ENCODE measurements at places on chromosomes 4 and X. TPM values are rescaled to one million over a fixed set of nuclear protein-coding genes. Genes with fewer than 3 reads are reported as not detected.

DNA sequence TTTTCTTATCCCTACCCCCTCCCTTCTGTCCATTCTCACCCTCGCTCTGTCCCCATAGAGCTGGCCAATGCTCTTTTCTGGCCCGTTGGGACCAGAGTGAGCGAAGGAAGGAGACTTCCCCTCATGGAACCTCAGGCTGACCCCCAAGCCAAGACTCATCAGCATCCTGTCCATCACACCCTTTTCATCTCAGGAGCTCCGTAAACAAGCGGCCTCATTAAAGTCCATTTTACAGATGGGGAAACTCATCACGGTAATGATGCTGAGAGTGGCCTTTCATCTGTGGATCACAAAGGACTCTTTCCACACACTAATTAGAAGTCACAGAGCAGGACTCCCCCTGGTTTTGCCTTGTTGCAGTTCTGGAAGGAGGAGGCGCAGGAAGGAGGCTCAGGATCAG is 67.4 kb upstream of the SLC34A2 start:
- H3K4me1 ChIP-seq: no peaks in the 10 kb centered on the region
- no peak overlapping the region for H3K4me3 ChIP-seq
- no peak overlapping the region for H3K27ac ChIP-seq
- no peaks in the 10 kb centered on the region for H3K36me3 ChIP-seq

GRCh38 chr4:170529748-170530722 is 440.3 kb upstream of the AADAT start:
- H3K4me3 ChIP-seq: no peak overlapping the region
- no peaks in the 10 kb centered on the region for H3K4me1 ChIP-seq
- DNase-seq: no peak
- H3K27me3 ChIP-seq: no peaks in the 10 kb centered on the region
- no peak overlapping the region for H3K27ac ChIP-seq

- H3K4me1 ChIP-seq: no peaks in the 10 kb centered on the region
- no peak overlapping the region for H3K4me3 ChIP-seq
- no peaks in the 10 kb centered on the region for H3K36me3 ChIP-seq
- no peaks in the 10 kb centered on the region for H3K27me3 ChIP-seq
- DNase-seq: no peak
Measured at GRCh38 chr4:61853041-61853440, 652.9 kb downstream of the ADGRL3 start.

DNA sequence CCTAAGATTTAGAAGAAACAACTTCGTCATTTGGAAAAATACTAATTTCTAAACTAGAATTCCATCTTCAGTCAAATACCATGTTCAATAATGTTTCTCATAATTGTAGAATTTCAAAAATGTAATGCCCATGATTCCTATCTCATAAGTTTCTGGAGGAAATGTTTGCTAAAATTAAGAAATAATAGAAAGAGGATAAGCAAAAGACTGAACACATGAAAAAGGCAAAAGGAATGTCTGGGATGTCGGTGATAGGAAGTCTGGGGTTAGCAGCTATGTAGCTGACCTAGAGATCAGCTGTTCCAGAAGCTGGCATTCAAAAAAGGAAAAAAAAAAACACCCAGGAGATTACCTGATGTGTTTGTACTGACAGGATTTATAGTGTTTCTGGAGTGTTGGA is 18.9 kb upstream of the PCDH10 start:
- H3K27me3 ChIP-seq: no peaks in the 10 kb centered on the region
- H3K4me3 ChIP-seq: no peak overlapping the region
- H3K27ac ChIP-seq: no peak overlapping the region
- no peak for DNase-seq
- H3K36me3 ChIP-seq: no peaks in the 10 kb centered on the region

DNA sequence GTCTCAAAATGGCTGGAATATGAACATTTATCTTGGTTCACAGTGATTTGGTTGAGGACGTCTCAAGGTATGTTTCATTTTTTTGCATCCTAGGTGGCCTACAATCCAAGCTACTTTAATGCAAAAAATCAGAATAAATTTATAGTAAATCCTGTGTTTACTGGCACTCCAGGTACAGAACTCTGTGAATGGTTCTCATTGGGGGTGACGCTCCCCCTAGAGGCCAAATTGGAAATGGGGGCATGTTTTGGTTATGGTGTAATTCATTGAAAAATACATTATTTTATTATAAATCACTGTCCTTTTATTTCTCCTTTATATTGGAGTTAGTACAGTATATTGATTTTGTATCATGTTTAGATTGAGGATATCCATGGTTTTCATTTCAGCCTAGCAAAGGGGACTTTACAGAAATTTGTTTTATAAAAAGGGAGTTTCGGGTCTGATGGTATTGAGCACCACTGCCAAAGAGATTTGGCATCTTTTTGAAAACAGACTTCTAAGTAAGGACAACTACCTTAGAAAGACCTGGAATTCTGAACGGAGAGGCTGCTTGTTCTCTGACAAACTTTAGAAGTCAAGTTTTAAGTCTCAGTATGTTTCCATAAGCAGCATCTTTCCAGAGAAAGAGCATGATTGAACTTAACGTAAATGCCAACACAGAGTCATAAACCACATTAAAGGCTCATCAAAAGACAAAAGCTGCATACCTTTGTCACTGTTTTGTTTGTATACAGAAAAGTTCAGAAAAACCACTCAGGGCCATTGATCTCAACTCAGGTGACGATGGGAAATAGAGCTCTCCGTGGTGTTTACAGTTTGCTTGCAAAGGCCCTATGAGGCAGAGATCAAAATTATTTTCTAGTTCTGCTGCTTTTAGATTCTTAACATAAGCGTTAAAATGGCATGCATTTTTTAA is 19.4 kb downstream of the MTM1 start:
- H3K4me1 ChIP-seq: no peaks in the 10 kb centered on the region
- no peak overlapping the region for H3K4me3 ChIP-seq
- no peaks in the 10 kb centered on the region for H3K27me3 ChIP-seq
- no peak overlapping the region for H3K27ac ChIP-seq

DNA sequence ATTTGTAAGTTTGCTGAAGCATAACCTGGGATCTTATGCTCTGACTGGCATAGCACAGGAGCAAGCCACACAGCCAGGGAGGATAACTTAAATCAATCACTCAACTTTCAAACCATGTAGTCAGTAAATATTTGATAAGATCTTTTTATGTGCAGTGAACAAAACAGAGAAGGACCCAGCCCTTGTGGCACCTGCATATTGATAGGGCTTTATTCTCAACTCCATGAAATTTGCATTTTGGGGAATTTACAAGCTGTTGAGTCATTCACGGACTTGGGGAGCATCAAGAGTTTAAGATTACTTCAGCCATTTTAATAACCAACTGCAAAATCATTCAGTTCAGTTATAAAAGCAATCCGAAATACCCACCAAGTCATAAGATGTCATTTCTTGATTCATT is 122.6 kb downstream of the COMMD8 start:
- no peaks in the 10 kb centered on the region for H3K4me1 ChIP-seq
- H3K4me3 ChIP-seq: no peak overlapping the region
- H3K36me3 ChIP-seq: no peaks in the 10 kb centered on the region
- no peak overlapping the region for H3K27ac ChIP-seq

DNA sequence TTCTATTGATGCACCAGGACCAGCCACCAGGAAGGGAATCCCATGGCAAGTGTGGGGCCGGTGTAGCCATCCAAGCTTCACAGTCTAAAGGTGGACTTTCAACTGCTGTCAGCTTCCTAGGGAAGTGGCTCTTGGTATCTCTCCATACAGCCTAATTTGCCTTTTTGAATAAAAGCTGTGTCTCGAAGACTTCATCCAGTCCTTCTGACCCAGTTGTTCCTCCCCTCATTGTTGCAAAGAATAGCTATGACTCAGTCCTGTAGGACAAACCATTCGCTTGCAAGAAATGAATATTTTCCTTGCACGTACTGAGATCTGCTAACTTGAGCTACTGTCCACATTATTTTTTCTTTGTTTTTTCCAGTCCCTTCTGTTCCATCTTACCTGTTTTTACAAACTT is 145.1 kb upstream of the CTSO start:
- no peak for DNase-seq
- H3K4me1 ChIP-seq: no peaks in the 10 kb centered on the region
- no peaks in the 10 kb centered on the region for H3K36me3 ChIP-seq
- H3K27ac ChIP-seq: no peak overlapping the region
- H3K27me3 ChIP-seq: no peaks in the 10 kb centered on the region

GRCh38 chr4:83961575-83961974 is 425.7 kb downstream of the GPAT3 start:
- H3K4me1 ChIP-seq: no peaks in the 10 kb centered on the region
- no peak for DNase-seq
- no peaks in the 10 kb centered on the region for H3K36me3 ChIP-seq
- H3K4me3 ChIP-seq: no peak overlapping the region
- no peak overlapping the region for H3K27ac ChIP-seq
- no peaks in the 10 kb centered on the region for H3K27me3 ChIP-seq

GRCh38 chr4:15234856-15235126 is 193.0 kb upstream of the C1QTNF7 start:
- H3K4me1 ChIP-seq: no peaks in the 10 kb centered on the region
- DNase-seq: no peak
- H3K36me3 ChIP-seq: no peaks in the 10 kb centered on the region
- H3K27me3 ChIP-seq: no peaks in the 10 kb centered on the region
- H3K4me3 ChIP-seq: no peak overlapping the region

DNA sequence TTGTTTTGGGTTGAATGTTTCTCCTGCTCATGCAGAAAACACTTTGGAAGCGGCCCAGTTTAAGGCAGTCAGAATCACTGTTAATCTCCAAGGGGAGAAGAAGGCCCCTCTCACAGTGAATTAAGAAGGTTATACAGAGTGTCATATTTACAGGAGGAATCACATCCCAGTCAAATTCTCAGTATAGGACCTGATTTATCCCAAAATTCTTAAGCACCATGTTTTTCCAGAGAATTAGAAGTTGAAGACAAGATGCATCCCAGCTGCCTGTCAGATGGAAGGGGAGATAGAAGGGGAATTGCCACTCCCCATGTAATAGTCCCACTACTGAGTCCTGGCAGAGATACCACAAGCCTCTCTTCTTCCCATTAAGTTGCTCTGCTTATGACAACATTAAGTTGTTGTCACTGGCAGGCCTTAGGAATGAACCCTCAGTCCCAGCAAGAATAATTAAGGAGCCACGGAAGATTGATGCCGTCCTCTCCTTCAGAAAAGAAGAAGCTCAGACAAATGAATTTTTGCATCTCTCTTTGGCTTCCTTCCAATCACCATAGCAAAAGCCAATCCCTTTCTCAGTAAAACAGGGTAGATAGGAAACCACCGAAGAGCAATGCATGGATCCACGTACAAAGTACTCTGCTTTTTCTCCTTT is 138.4 kb downstream of the LDB2 start:
- no peak overlapping the region for H3K27ac ChIP-seq
- H3K4me1 ChIP-seq: no peaks in the 10 kb centered on the region
- H3K4me3 ChIP-seq: no peak overlapping the region
- DNase-seq: no peak

GRCh38 chr4:80852061-80852460 is 178.4 kb upstream of the BMP3 start:
- no peaks in the 10 kb centered on the region for H3K4me1 ChIP-seq
- no peak overlapping the region for H3K4me3 ChIP-seq
- DNase-seq: no peak
- no peaks in the 10 kb centered on the region for H3K36me3 ChIP-seq
- H3K27me3 ChIP-seq: no peaks in the 10 kb centered on the region

DNA sequence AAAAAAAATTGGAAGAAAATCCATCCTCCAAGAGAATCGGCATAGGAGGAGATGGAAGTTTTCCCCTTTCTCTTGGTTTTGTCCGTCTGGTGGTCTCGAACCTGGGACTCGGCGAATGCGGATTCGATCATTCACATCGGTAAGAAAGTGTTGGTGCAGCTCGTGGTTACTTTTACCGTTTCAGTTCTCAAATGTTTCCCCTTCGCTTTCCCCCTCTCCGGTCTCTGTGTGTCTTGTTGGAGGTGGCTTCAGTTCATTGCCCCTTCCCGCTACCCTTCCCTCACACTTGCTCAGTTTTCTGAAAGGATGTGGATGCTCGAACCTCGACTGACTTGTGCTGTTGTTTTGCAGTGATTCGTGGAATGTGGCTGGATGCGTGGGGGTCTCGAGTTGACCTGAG is 840 bp downstream of the GRID2 start:
- no peaks in the 10 kb centered on the region for H3K4me1 ChIP-seq
- DNase-seq: no peak
- peaks cover 8% of the 10 kb centered on the region for H3K27me3 ChIP-seq
- H3K4me3 ChIP-seq: no peak overlapping the region
- no peak overlapping the region for H3K27ac ChIP-seq
- no peaks in the 10 kb centered on the region for H3K36me3 ChIP-seq

GRCh38 chrX:70117738-70118137 is 15.5 kb upstream of the IGBP1 start:
- H3K36me3 ChIP-seq: no peaks in the 10 kb centered on the region
- no peaks in the 10 kb centered on the region for H3K27me3 ChIP-seq
- no peak overlapping the region for H3K4me3 ChIP-seq
- no peak overlapping the region for H3K27ac ChIP-seq
- no peaks in the 10 kb centered on the region for H3K4me1 ChIP-seq
- DNase-seq: no peak

DNA sequence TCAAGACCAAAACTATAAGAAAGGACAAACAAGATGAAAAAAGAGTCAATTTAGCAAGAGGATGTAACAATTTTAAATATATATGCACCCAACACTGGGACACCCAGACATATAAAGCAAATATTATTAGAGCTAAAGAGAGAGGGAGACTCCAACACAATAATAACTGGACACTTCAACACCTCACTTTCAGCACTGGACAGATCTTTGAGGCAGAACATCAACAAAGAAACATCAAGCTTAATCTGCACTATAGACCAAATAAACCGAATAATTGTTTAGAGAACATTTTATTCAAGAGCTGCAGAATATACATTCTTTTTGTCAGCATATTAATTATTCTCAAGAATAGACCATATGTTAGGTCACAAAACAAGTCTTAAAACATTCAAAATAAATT is 109.7 kb upstream of the TET2 start:
- no peak overlapping the region for H3K4me3 ChIP-seq
- H3K36me3 ChIP-seq: no peaks in the 10 kb centered on the region
- no peaks in the 10 kb centered on the region for H3K4me1 ChIP-seq
- H3K27me3 ChIP-seq: no peaks in the 10 kb centered on the region

GRCh38 chrX:31604629-31605221 is 532.9 kb upstream of the FTHL17 start:
- H3K27ac ChIP-seq: no peak overlapping the region
- no peak for DNase-seq
- no peaks in the 10 kb centered on the region for H3K36me3 ChIP-seq
- H3K27me3 ChIP-seq: no peaks in the 10 kb centered on the region
- no peaks in the 10 kb centered on the region for H3K4me1 ChIP-seq
- H3K4me3 ChIP-seq: no peak overlapping the region

DNA sequence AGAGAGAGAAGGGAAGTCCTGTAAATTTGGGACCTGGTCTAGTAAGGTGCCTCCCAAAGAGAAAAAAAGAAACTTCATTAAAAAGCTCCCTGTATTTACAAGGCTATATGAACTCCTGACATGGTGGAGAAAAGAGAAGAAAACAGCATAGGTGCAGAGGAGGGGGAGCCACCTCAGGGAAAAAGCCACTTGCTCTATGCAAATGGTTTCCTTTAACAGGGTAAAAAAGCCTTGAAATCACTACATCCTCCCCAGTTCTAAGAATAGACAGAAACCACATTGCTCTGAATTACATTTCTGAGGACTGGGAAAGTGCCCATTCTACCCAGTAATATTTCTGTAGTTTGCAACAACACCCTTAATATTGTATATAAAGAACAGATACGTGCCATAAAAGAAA is 165.5 kb downstream of the KLF8 start:
- no peaks in the 10 kb centered on the region for H3K4me1 ChIP-seq
- no peak for DNase-seq
- no peaks in the 10 kb centered on the region for H3K36me3 ChIP-seq
- H3K4me3 ChIP-seq: no peak overlapping the region
- H3K27ac ChIP-seq: no peak overlapping the region
- no peaks in the 10 kb centered on the region for H3K27me3 ChIP-seq

The MAP7D2 gene
- total RNA-seq: 0.25 TPM

The IGSF1 gene
- total RNA-seq: 0.37 TPM

The SOD3 gene
- total RNA-seq: 1.5 TPM

The SLITRK4 gene
- 0.12 TPM for total RNA-seq

The SOX3 gene
- not detected for total RNA-seq

The RPS6KA3 gene
- 36.0 TPM for total RNA-seq

The FAM9B gene
- 2.2 TPM for total RNA-seq
